ENCODE measurements at places on chromosomes 16 and 17.

- DNase-seq = no peak
Observed at GRCh38 chr17:80109066-80109660, 7.8 kb downstream of the GAA start.

DNA sequence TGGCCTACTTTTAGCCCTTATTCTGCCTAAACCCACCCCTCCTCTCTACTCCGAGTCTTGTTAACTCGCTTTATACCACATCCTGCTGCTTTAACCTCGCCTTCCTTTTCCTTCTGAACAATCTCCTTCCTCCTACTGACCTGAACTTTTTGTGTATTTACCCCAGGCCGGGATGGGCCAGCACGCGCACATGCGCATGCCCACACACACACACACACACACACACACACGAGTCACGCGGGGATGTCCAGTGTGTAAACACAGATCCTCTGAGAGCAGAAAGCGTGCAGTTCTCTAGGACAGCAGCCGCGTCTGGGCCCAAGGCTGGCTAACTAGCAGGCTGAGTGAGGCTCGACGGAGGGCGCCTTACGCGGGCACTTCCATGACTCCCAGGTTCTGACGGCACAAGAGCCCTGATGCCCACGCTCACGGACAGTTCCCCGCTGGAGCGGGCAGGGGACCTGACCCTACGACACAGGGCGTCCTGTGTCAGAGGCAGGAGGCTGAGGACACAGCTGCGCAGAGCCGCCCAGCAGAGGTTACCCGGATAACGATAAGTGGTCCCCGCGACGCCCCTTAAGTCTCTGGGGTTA, 610 bp downstream of the PIK3R5 start:
- no peak for DNase-seq

DNA sequence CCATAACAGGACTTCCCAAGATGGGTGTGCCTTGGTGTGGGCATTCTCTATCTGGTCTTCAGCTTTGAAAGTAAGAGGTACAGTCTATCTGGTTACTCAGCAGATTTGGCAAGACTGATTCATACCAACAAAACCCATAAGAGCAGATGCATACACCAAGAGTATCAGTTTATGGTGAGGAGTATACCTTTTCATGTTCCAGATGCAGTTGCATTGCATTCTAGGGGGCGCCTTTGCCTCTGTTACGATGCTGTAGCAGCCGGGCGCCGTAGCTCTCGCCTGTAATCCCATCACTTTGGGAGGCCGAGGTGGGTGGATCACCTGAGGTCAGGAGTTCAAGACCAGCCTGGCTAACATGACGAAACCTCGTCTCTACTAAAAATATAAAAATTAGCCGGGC, 31.1 kb upstream of the CARMIL2 start:
- no peak for DNase-seq

GRCh38 chr17:34227707-34228106, 27.4 kb upstream of the CCL2 start:
- DNase-seq = no peak

DNA sequence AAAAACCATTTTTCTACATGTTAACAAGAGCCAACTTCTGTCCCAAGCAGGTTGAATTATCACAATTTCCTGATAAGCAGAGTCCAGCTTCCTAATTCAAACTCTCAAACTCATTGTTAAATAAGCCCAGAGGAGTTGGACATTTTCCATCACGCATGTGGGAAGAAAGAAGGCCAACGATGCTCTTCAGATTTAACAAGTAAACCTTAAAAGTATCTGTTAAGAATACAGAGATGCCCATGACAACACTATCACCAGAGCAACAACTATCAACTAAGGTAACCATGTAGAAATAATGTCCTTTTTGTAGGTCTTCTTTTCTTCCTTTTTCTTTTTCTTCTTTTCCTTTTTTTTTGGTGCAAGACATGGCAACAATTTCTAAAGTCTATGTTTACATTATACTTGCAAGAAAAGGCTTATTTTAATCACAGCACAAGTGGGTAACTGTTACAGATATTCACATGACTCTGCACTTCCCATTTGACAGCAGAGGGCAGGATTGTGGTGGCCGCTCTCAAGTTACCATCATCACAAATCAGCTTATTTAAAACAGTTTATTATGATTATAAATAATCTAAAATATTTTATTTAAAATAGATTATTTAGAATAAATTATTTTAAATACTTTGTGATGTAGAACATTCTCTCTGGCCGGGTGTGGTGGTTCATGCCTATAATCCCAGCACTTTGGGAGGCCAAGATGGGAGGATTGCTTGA, 35.7 kb upstream of the DHRS7B start:
- no peak for DNase-seq

DNA sequence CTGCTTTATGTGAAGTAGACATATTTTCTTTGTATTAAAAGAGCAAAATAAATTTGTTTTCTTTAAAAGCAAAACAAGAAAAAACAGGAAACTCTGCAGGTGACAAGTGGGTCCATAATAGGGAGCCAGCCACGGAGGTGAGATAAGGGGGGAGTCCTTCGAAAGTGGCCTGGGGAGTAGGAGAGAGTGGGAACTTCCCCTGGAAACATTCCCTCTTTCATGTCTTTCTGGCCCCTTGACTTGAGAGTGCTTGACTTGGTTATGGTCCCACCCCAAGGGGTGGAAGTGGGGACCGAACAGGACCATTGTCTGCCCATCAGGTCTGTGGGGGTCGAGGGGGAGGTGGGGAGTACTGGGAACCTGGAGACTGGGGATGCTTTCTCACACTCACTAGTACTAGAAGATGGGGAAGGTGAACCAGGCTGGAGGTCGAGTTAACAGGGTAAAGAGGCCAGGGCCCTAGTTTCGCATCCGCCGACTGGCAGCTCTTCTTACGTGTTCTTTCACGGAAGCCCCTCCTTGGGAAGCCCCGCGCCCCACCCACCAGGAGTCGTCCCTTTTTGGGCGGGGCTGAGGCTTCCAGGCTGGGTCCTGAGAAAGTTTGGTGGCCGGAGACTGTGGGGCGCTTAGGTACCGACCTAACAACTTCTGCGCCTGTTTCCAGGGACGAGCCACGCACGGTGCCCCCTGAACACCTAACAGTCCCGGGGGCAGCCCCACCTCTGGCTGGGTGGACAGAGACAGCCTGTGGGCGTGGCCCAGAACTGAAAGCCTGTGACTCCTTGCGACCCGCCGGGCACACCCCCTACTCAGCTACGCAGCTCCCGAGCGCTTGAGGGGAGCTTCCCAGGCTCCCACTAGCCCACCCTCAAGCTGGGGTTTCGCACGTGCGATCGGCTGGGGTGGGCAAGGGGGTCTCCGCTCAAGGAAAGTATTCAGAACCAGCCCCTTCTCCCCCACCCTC, 790 bp downstream of the TRADD start:
- no peak for DNase-seq

DNA sequence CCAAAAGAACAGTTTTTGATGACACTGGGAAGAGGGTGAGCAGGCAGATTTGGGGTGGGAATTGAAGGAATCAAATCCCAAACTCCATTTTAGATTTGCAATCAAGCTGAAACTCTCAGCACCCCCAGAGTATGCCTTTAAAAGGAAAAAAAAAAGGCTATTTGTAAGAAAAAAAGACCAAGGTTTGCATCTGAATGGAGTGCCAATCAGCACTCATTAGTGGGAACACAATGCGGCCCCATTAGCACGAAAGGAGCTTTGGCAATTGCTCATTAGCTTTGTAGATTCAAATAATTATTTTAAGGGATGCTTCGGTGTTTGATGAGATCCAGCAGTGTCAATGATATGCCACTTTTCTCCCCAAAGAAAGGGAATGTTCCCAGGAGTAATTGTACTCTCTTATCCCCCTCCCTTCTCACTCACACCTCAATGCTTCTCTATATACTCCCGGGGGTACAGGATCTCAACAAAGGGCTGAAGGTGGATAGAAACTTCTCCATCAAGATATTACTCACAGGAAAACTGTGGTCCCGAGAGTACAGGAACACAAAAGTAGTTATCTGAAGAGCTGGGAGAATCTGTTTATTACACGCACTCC, 32.2 kb downstream of the CHP2 start:
- DNase-seq = no peak

DNA sequence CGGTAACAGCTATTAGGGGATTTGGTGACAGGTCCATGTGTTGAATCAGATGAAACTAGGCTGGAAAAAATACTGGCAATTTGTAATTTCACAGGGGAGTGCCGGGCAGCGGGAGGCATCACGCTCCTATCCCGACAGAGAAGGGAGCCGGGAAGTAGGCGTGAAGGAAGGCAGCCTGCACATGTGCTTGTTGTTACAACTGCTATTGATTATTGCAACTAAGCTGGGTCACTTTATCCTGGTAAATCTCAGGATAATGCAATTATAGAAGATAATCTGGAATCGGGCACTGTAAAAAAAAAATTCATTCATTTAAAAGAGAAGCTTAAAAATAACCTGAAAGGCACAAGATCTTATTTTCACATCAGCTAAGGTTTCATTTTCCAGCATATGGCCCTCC, 180.6 kb downstream of the FOXL1 start:
- DNase-seq = no peak

- no peak for DNase-seq
Observed at GRCh38 chr17:236641-237405, 55.4 kb upstream of the DOC2B start.

GRCh38 chr16:82061861-82062525, 26.9 kb downstream of the HSD17B2 start:
- peak; percentile 23 for DNase-seq

- no peak for DNase-seq
Observed at GRCh38 chr17:77378318-77379064, 237.7 kb downstream of the SEC14L1 start.

- DNase-seq = no peak
Observed at GRCh38 chr17:61460796-61461585, 8.8 kb downstream of the TBX4 start.
